B cell (primary cell): ENCODE measurements at places on chromosomes 5 and 9. TPM values are rescaled to one million over a fixed set of nuclear protein-coding genes. Genes with fewer than 3 reads are reported as not detected.

DNA sequence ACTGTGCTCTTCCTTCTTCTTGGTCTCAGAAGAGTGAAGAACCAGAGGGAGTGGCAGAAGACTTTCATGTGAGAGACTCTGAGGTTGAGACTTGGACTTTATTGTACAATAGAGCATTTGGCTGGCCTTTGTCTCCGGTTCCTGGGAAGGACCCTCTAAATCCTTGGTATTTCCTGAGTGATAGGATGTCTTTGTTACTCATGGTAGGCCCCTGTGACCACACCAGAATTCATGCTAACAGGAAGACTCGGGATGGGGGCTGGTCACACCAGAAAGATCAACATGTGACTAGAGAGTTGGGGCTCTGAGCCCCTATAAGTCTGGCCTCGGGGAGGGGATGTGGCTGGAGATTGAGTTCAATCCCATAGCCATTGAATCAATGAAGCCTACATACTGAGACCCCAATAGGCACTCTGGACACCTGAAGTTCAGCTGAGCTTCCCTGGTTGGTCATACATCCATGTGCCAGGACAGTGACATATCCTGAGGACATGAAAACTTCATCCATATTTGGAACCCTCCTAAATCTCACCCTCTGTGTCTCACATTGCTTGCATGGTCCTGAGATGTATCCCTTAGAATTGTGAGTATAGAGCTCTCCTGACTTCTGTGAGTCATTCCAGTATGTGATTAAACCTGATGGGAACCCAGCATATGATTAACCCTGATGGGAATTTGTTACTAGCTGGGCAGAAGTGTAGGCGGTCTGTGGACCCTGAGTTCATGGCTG lies 201.7 kb downstream of the GADD45G start:
- no peaks in the 10 kb centered on the region for H3K27me3 ChIP-seq
- DNase-seq = no peak
- no peaks in the 10 kb centered on the region for H3K4me1 ChIP-seq
- no peak overlapping the region for H3K27ac ChIP-seq

GRCh38 chr5:67355120-67355713 lies 158.6 kb upstream of the CD180 start:
- H3K27me3 ChIP-seq = no peaks in the 10 kb centered on the region
- no peaks in the 10 kb centered on the region for H3K36me3 ChIP-seq
- peaks cover 7% of the 10 kb centered on the region for H3K4me1 ChIP-seq
- H3K27ac ChIP-seq = no peak overlapping the region

The CCNI2 gene
- 1.1 and 2.0 TPM in 2 replicates for total RNA-seq

DNA sequence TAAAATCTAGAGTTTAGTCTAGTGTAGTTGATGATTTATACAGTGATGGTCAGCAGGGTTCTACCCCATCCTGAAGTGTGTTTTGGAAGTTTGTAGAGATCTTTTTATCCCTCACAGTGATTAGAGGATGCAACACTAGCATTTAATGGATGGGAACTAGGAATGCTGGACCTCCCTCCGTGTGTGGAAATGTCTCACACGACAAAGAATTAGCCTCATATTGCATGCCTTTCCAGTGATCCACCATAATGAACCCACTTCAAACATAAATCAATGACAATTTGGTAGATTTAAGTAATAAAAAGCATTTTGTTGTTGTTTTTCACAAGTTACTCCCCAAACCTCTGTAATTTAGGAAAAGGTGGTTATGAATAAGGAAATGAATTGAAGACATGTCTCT lies 82.5 kb upstream of the LMNB1 start:
- no peaks in the 10 kb centered on the region for H3K27me3 ChIP-seq
- no peaks in the 10 kb centered on the region for H3K4me1 ChIP-seq
- DNase-seq = no peak
- no peak overlapping the region for H3K27ac ChIP-seq

The FOXD4L3 gene
- 0.22 TPM in 2 replicates for total RNA-seq

The IL13 gene
- total RNA-seq = 0.42 TPM in 1 of 2 replicates, not detected in the other

GRCh38 chr5:73339051-73339575 lies 109.5 kb downstream of the FOXD1 start:
- no peaks in the 10 kb centered on the region for H3K4me1 ChIP-seq
- peaks cover 14% of the 10 kb centered on the region for H3K27me3 ChIP-seq
